ENCODE measurements at places on chromosomes 13 and 19.

DNA sequence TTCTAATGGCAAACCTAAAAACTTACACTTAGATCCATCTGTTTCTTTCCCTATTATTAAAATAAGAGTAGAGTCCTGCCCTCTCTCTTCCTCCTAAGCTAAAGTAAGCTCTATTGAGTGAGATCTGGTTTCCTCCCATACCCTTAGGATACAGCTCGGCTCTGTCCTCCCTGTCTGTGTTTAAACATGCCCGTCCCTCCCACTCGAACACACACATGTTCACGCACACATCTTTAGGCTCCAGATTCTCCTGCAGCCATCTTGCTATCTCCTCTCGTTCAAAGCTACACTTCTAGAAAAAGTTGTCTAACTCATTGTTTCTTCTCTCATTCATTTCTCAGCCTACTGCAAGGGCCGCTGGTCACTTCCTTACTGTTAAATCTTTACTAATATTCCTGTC, 15.1 kb upstream of the CEBPG start:
- no peak for DNase-seq

GRCh38 chr19:55437410-55437809, 5.7 kb downstream of the SHISA7 start:
- no peak for DNase-seq

DNA sequence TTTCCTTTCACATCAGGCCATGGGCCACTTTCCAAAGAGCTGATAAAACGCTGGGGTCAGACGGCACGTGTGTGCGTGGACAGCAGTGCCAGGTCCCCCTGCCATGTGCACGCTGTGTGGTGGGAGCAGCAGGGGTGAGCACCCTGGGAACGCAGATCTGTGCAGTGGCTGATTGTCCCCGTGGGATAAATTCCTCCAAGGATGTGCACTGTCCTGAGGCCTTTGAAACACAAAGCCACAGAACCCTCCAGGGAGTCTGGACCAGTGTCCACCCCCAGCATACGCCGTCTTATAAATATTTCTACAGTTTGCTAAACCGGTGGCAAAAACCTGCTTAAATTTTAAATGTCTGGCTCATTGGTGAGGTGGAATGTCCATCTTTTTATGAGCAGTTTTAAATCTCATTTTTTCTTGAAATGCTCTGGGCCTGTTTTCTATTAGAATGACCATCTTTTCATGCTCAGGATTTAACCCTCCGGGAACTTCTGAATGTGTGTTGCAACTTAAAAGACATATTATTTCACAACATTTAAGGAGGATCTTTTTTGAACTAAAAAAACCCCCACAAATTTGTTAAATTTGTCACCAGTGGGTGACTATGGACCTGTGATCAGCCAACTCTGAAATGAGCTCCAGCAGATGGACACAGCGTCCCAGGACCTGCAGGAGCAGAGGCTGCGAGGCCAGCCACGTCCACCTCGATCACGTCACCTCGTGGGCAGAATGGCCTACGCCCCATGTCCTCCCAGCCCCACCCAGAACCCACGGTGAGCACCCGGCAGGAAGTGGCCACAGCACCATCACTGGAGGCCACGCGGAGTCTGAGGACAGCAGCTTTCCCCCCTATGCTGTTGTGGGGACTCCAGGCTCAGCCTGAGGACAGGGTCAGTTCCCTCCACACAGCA, 68.6 kb downstream of the RASA3 start:
- DNase-seq: no peak

GRCh38 chr13:27772651-27773425, 19.4 kb upstream of the GSX1 start:
- no peak for DNase-seq

- no peak for DNase-seq
These were observed 22.5 kb downstream of the SAFB start for GRCh38 chr19:5645409-5645808.

GRCh38 chr13:84843368-84843767, 955.9 kb downstream of the SLITRK6 start:
- no peak for DNase-seq

DNA sequence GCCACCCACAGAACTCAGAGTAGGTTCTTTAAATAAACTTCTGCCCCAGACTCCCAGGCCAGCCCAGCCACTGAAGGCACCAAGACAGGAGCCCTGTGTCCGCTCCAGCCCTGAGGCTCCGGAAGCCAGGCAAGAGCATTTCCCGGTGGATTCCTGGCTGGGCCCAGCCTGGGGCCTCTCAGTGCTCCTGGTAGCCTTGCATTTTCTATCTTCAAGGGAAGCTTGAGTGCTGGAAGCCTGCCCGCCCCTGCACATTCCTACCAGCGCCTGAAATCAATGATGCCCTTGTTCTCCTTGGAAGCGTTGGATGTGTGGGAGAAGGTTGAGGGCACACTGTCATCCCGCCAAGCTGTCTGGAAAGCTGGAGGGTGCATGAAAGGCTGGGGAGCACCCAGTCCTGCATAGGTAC, 70.3 kb downstream of the ALOX5AP start:
- DNase-seq: no peak

DNA sequence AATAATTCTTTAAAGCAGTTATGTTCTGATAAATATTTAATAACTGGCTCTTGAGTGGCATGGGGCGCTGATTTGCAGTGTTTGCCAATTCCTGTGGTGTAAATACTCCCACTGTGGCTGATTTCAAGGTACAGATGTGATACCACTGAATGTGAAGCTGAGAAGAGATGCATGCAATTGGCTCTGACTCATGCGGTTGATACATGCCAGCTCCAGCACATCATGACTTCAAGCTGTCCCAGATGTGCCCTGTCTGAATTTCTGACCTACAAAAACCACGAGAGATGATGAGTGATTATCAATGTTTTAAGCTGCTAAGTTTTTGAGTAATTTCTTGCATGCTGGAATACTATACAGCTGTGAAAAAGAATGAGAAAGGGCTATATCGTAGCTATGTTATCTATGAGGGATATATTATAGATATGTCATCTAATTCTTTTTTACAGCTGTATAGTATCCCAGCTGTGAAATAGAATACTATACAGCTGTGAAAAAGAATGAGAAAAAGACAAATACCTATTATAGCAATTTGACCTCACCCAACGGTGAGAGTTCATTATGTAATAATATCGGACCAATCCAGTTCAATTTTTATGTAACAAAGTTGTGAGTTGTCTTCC, 7.6 kb upstream of the ACSBG2 start:
- no peak for DNase-seq

GRCh38 chr19:5948752-5949564, 29.0 kb downstream of the RANBP3 start:
- no peak for DNase-seq

DNA sequence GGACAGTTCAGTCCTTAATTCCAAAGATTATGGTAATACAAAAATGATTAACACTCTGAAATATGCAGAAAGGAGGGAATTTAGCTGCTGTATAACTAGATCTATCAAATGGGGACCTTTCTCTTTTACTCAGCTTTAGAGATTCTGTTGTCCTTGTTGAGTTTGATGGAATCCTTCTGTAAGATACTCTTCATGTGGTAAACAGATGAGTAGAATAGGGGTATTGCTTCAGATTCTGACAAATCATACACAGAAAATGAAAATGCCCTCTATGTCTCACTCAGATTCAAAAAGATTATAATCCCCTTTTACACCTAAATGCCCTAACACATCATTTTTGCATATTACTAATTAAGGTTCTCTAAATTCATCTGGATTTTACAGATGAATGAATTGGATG, 50.7 kb downstream of the ARHGAP35 start:
- DNase-seq: no peak

GRCh38 chr19:15072930-15073647, 8.9 kb upstream of the OR1I1 start:
- no peak for DNase-seq

- DNase-seq: no peak
These were observed 6.0 kb upstream of the ZNF614 start for GRCh38 chr19:52034051-52034728.

GRCh38 chr19:11423164-11423790, 4.2 kb upstream of the RGL3 start:
- DNase-seq: no peak

DNA sequence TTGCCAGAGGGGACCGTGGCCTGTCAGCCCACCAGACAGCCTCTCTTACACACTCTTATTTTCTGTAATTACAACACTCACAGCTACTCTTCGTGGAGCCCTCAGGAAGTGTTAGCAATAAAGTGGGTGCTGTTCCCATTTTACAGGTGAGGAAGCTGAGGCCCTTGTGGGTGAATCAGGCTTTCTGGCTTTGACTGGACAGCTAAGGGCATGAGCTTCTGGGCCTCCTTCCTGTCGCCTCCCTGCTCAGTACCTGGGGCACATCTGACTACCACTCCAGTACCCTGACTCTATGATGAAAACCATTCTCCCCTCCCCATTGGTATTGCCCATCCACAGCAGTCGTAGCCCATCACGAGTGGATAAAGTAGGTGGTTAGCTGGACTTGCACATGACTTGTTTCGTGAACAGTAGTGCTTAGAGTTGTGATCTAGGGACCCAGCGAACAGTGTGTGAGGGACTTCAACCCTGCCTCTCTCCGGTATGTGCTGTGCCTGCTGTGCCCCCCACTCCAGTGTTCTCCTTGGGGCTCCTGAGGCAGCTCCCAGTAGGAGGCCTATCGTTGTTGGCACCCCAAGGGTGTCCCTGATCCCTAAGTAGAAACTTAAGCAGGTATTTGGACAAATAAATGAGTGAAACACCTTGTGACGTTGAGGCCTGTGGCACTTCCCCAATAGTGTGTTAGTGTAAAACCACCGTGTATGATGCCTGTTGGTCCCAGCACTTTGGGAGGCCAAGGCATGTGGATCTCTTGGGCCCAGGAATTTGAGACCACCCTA, 38.6 kb downstream of the GATAD2A start:
- DNase-seq: no peak
